Activated CD8-positive, alpha-beta memory T cell treated with anti-CD3 and anti-CD28 coated beads for 1 hour (primary cell): ENCODE measurements at places on chromosomes 2 and 18.

- DNase-seq: no peak
Observed at GRCh38 chr2:79793006-79793405, 280.2 kb downstream of the CTNNA2 start.

DNA sequence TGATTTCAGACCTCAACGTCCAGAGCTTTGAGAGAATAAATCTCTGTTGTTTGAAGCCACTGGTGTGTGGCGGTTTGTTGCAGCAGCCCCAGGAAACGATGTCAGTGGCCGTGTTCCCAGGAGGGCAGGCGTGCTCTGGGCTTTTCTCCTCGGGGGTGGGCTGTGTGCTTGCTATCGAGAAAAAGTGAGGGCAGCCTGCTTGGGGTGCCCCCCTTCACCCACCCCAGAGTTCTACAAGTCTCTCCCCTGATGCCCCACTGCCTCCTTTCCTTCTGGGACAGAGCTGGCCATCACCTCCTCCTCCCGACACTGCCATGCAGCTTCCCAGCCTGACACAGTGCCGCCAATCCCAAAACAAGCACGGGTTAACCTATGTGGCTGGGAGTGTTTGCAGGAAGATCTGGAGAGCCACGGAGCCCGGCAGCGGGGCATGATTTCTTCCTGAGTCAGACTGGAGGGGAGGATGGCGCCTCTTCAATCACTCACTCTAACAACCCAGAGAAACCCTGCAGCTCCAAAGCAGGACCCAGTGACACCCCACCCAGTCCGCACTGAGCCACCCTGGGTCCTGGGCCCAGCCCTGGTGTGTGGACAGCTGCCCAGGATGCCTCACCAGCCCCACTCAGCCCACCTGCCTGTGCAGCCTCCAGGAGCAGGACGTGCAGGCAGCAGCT lies 213.7 kb upstream of the RAB6C start:
- DNase-seq: no peak

GRCh38 chr2:41720331-41721251 lies 327.2 kb upstream of the PKDCC start:
- no peak for DNase-seq

- DNase-seq: no peak
Observed at GRCh38 chr2:44335806-44336538, 25.3 kb downstream of the PREPL start.

DNA sequence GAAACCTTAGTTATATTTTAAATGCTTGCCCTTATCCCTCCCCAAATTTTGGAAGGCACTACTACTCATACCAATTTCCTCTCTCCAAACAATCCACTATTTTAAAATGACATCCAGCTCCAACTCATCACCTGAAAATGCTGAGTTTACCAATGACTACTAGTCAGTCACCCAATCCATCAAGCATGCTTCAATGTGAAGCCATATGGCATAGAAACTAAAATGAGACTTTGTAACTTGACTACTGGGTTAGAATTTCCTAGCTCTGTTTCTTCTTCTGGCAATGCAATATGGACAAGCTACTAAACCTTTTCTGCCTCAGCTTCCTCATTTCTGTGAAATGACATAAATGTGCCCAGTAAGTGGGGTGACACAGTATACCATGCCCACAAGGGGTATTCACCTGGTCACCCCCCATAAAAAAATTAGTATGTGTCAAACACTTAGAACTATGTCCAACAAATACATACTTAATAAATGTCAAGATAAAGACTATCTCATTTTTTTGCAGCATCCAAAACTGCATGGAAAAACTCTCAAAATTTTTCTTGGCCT lies 10.0 kb upstream of the STPG4 start:
- no peak for DNase-seq

DNA sequence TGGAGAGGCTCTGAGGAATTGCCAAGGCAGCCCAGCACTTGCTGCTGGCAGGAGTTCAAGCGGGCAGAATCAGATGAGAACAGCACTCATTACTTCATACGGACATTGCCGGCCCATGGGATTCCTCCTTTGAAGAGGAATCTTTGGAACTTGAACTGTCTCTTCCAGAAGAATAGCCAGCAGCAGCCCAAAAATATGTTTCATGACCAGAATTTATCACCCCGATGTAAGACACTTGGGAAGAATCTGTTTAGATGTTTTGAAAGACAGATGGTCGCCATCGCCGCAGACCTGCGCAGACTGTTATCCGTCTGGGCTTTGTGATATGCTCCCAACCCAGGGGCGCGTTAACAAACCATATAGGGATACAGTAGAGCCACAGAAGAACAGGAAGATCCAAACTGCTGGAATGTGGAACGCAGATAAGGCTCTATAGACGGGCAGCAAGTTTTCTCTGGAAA lies 3.7 kb upstream of the ADI1 start:
- DNase-seq: no peak

- no peak for DNase-seq
Observed at GRCh38 chr2:8598295-8599165, 83.3 kb upstream of the ID2 start.

- no peak for DNase-seq
Observed at GRCh38 chr2:39996653-39997080, 217.6 kb upstream of the THUMPD2 start.

- DNase-seq: no peak
Observed at GRCh38 chr2:200466425-200467418, 43.1 kb downstream of the KCTD18 start.

DNA sequence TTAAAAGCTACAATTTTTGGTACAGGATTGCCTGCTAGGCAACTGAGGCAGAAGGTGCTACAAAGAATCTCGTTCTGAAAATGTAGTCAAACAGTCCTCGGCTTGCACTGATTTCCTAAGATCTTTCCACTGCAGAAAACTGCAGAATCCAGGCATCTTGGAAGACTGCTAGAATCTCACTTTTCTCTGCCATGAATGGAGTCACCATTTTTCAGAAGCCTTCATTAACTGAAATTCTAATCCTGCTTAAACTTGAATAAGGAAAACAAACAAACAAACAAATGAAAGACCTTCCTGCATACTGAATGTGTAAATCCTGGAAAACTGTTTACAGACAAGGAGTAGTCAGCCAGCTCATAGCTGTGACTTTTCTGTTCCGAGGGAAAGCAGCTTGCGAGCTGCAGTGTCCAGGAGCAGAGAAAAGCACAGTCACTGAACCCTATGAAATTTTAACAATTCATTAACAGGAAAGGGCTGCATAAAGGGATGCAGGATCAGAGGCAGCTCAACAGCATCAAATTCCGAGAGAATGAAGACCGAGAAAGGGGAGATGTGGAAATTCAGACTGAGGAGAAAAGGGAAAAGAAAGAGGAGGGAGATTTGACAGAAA lies 210.5 kb upstream of the PIK3C3 start:
- no peak for DNase-seq

DNA sequence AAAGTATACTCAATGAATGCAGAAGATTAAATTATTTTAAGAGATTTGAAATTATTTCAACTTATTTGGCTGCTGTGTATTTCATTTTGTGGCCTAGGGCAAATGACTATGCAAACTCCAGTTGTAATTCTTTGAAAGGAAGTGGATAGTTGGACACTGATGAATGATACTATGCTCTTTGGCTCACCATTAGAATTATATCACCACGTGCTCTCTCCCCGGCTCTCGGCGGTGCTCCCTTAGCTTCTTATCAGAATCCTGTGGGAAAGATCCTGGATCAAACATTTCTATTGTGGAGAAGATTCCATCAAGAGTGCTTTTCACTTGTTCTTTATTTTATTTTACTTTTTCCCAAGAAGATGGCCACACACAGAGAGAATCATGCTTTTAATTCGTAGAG lies 55.2 kb downstream of the ADCYAP1 start:
- DNase-seq: no peak

- no peak for DNase-seq
Observed at GRCh38 chr2:217742841-217743240, 260.0 kb downstream of the TNS1 start.

GRCh38 chr2:15751477-15751876 lies 159.8 kb downstream of the DDX1 start:
- no peak for DNase-seq

DNA sequence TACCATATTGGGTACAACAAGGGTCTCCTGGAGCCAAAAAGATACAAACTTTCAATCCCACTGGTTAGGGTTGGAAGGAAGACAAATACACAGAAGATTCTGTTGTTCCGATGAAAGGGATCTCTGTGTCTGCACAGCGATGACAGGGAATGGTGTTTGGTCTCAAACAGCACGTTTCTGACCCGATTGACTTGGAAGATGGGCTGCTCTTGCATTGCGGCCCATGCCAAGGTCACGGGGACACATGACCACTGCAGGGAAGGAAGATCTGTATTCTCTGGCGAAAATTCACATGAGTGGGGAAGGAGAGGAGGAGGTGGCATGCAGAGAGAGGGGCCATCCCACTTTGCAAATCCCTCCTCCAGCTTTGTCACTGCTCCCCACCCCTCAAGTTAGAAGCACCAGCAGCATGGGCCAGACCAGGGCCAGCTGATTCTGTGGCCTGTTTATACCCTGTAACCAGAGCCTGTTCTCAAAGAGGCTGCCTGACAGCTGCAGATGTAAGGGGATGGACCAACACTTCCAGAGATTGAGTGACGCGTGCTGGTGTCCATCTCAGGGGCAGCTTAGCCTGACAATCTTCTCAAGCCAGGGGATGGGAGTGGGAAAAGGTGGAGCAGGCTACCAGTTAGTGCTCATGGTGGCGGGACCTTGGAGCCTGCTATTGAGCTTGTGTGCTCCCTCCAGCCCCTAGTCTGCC lies 57.2 kb downstream of the TNP1 start:
- DNase-seq: no peak

DNA sequence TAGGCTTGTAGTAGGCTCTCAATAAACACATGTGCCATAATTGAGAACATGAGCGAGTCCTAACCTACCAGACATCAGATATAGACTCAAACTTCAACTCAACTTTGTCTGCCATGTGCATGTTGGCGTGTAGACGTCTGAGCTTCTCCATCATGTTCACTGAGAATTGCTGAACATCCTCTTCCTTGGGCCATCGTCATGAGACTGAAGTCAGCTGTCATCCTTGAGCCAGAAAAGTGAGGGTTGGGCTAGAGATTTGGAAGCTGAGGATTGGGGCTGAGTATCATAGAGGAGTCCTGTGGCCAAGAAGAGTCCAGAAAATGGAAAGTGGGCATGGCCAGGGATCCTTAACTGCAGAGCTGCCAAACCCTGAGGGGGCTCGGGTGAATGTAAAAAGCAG lies 7.8 kb upstream of the EFR3B start:
- DNase-seq: no peak
